Stimulated activated CD4-positive, alpha-beta T cell treated with anti-CD3 and anti-CD28 coated beads, Interleukin-4, amount 100 ng/mL, for 1 hour (primary cell): ENCODE measurements at places on chromosomes 12 and 14.

DNA sequence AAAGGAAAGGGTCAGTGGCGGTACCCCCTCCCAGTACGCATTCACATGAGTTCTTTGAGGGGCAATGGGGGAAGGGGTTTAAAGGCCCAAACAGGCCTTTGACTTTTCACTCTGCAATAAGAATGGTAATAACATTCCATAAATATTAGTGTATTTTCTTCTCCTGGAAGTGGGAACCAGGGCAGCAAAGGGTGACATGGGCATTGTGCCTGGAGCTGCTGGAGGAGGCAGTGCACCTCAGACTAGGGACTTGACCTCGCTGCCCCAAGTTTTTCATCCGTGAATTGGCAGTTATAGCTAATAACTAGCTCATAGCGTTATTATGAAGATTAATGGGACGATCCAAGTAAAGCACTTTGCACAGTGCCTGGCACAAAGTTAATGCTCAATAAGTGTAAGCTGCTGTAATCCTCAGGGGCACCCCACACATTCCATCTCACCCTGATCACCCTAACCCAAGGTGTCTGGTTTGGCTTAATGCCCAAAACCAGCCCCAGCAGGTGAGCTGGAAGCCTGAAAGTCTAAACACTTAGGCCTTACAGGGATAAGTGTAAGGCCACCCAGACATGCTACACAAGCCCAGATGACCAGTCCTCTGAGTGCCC is 2.8 kb upstream of the KCNH3 start:
- DNase-seq: no peak

DNA sequence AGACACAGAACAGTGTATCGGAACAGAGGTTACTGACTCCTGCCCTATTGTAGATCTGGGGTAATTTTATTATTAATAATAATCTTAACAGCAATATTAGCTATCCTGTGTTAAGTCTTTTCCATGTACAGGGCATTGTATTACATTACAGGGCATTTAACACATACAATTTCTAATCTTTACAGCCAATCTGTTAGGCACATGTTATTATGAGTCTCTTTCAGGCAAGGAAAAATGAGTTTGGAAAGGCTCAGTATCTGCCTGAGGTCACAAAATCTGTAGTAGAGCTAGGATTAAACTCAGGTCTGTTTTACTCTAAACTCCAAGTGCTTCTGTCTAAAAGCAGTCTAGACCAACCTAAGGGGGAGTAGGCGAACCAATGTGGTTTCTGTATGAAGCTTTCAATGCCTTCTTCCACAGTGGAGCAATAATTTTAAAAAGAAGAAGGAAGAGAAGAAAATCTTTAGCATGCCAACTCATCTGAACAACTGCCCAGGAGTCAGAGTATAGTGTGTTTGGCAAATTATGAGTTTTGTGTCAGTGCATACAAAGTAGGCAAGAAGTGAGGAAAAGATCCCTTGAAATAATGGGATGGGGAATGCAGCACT is 192.6 kb downstream of the CHST11 start:
- DNase-seq: no peak

DNA sequence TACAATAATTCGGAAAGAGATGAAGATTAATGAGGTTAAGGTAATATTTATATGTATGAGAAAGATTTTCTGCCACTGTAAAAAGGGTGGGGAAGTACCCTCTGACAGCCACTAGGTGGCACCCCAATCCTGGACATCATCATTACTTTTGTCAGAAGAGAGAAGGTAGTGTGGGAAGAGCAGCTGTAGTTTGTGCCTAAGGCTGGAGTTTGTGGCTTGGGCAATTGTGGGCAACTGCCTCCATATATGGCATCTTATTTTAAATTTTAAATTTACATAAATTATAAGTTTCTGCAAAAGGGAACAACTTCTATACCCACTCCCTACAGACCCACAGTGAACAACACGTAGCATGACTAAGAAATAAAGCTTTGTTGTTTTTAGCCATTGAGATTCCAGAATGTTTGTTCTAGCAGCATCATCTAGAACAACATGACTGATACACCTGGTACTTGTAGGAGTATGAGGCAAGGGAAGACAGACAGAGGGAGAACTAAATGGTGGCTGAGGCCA is 34.4 kb upstream of the SYCP3 start:
- DNase-seq: peak; percentile 59

GRCh38 chr14:49220492-49220891 is 365.7 kb downstream of the RPS29 start:
- no peak for DNase-seq

- no peak for DNase-seq
Measured at GRCh38 chr14:50320283-50320682, 8.2 kb downstream of the DMAC2L start.

GRCh38 chr12:96445691-96446583 is 43.4 kb upstream of the CFAP54 start:
- DNase-seq: no peak

DNA sequence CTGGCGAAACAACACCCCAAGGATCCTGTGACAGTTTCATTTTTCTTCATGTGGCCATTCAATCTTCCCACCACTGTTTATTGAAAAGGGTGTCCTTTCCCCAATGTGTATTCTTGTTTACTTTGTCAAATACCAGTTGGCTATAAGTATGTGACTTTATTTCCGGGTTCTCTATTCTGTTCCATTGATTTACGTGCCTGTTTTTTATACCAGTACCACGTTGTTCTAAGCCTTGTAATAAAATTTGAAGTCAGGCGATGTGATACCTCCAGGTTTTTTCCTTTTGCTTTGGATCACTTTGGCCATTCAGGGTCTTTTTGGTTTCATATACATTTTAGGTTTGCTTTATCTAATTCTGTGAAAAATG is 9.1 kb upstream of the MGAT4C start:
- DNase-seq: no peak

- no peak for DNase-seq
Measured at GRCh38 chr12:25307818-25308217, 57.1 kb upstream of the KRAS start.

- DNase-seq: no peak
Measured at GRCh38 chr12:118374909-118375308, 1.4 kb upstream of the SUDS3 start.

- no peak for DNase-seq
Measured at GRCh38 chr12:46701356-46701755, 124.4 kb downstream of the SLC38A4 start.

- no peak for DNase-seq
Measured at GRCh38 chr12:31393004-31393550, 67.1 kb upstream of the SINHCAF start.

DNA sequence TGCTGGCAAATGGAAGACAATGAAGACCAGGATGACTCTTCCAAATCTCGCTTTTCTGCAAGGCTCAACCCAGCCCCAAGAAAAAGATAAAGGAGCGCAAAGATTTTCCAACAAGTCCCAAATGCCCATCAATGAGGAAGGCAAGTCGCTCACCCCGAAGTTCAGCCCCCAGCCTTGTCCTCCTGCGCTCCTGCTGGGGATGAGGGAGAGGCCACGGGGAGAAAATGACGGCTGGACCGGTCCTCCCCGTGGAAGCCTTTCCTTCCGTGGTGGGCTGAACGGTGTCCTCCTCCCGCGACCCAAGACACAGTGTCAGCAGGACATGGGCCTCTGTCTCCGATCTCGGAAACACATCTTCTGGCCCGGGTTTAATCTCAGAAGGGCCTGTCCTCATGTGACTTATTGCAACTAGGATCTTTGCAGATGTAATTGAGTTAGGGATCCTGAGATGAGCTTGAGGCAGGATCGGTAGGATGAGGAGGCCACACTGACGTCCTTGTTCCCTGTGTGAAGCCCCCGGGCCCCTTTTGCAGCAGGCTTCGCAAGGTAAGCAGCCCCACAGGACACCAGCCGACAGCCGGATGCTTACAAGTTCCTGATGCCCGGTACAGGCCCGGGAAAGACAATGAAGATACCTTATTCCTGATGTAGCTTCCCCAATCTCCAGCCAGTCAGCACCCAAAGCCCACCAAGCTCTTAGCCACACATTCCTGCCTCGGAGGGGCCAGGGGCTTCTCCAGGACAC is 64.2 kb downstream of the GALNT9 start:
- DNase-seq: no peak

DNA sequence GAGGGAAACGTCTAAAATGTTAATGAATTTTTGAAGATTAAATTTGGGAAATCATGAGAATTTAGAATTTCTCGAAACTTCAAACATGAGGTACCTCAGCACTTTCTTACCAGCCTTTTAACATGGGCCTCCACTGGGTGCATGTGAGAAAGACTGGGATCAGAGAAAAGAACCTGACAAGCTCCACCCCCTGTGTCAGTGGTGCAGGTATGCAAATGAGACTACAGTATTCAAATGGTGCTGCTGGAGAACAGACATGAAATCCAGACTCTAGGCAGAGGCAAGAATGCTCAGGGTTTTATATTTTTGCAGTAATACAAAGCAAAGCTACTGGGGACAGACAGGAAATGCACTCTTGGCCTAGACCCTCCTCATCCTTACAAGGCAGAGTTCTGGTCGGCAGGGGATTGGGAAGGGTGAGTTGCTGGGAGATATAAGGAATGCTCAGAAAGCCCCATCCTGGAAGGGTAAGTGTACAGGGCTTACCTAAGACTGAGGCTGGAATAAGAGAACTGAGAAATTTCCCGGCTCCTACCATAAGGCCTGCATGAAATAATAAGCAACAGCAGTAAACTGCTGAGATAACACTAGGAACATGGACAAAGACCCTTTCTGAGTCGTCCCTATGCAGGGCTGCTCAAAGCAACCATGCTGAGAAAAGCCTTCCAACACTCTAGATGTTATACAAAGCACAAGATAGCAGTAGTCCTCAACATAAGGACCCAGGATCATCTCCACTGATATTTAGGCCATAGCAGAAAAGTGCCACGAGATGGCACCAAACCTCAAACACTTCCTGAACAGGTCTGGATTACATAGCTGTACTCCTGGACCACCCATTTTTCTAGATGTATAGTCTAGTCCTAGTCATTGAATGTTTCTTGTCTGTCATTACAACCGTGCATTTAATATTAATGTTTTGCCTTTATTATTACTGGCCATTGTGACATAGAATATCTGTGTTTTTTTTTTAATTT is 260.8 kb downstream of the RASSF9 start:
- no peak for DNase-seq

GRCh38 chr14:51546603-51547258 is 105.0 kb upstream of the FRMD6 start:
- no peak for DNase-seq

- no peak for DNase-seq
Measured at GRCh38 chr12:57129321-57129842, 1.1 kb downstream of the LRP1 start.

DNA sequence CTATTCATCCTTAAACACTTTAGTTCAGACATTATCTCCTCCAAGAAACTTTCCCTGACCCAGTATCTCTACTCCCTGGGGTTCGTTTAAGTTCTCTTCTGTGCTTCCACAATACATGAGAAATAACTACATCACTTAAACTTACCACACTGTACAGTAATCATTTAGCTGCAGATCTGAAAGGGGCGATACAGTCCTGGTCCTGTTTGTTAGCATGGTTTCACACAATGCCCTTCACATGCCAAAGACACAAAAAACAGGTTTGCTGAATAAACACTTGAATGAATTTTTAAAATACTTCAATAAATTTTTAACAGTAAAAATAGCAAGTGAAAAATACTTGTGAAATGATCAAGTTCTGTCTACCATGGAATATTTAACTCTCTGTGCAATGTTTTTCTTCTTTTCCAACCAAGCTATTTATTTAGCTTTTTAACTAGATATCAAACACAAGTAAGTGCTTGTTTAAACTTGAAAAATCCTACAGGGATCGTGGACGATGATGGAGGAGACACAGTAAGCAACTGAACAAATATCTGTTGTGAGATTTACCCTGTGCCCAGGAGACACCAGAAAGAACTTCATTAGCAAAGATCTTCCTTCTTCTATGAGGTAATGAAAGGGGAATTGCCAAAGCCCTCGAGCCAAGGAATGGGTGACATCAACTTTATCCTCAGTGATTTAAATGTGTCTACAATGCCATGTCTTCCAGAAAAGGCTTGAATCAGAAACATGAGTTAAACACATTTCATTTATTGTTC is 255.6 kb upstream of the GRIP1 start:
- no peak for DNase-seq

DNA sequence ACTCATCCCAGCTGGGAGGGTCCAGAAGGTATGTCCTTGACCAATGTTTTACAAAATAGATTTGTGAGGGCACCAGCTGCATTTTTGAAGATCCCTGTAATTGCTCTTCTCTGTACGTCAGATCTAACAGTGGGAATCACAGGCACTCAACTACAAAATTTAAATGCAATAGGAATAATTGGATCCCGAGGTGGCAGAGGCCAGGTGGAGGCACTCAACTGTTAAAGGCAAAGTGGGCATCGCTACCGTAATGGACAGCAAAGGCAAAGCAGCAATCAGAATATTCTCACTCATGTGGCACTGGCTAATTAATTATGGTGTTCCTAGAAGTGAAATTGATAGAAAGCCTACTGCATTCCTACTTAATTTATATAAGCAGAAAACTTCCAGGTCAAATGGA is 27.9 kb upstream of the PSMC1 start:
- no peak for DNase-seq

- DNase-seq: no peak
Measured at GRCh38 chr12:4210183-4210582, 63.4 kb upstream of the CCND2 start.

DNA sequence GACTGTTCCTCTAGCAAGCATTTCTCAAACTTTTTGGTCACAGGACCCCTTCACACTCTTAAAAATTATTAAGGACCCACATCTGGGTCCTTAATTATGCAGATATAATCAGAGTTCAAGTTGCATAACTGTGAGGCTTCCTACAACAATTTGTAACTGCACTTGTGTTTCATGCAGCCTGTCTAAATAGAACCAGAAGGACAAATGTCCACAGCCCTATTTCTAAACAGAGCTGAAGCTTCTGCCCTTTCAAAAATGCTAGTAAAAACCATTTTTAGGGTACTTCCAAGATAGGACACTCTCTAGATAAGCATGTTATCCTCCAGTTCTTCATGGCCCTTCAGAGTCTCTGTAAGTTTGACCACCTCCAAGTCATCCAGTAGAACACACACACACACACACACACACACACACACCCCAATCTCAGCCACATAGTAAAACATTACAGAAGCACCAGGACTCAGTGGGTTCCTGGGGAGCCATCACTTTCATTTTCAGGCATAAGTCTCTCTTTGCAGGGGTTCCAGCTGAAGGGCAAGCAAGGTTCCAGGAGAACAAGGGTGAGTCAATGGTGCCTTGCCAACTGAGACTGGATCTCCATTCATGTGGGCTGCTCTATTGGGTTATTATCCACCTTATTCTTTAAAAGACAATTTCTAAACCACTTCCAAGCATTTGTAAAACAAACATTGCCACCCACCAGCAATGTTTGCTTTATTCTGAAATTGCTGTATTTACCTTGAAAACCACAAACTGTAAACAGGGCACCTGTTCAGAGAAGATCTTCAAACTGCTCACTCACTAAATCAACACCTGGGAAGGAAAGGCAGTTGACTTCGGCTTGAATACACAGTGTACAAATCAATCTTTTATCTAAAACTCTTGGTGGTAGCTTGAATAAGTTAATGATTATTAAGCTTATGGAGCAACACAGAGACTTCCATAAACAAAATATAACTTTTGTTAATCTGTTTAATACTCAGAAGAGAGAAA is 64.1 kb downstream of the ITPR2 start:
- no peak for DNase-seq

GRCh38 chr14:85528080-85528896 is 1.7 kb upstream of the FLRT2 start:
- DNase-seq: no peak
